ENCODE measurements at places on chromosomes 7 and 10.

GRCh38 chr10:126598009-126598408, 72.5 kb downstream of the C10orf90 start:
- peak; percentile 0 for DNase-seq

- DNase-seq = no peak
Measured at GRCh38 chr10:84763965-84764364, 435.6 kb downstream of the CCSER2 start.

DNA sequence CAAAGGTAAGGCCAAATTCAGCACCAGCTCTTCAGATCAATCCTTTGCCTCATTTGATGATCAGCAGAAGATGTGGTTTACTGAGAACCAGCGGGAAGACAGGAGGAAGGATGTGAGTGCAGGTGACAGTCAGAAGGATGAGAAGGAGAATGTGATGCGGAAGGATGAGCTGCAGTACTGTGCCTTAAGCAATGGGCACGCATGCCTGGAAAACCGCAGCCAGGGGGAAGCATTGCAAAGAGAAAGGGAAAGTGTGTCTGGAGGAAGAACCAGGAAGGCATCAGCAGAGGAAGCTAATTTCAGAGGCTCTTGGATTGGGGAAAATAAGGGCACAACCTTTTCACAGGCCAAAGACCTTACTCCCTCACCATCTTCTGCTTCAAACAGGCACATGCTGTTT, 25.7 kb downstream of the C10orf71 start:
- DNase-seq = no peak

DNA sequence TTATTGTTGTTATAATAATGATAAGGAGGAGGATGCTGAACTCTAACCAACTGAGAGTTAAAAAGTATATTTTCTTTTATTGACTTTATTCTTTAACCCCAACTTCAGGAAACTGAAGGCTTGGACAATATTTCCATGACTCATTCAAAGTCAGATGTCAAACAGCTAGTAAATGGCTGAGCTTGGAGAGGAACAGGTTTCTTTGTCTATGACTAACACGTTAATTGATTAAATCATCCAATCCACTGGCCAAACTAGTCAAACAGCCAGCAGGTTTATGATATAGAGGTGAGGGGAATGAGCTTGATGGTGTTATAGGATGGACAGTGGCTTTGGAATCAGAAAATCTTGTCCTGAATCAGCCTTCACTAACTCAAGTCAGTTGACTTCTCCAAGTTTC, 119.1 kb upstream of the WDR11 start:
- no peak for DNase-seq

DNA sequence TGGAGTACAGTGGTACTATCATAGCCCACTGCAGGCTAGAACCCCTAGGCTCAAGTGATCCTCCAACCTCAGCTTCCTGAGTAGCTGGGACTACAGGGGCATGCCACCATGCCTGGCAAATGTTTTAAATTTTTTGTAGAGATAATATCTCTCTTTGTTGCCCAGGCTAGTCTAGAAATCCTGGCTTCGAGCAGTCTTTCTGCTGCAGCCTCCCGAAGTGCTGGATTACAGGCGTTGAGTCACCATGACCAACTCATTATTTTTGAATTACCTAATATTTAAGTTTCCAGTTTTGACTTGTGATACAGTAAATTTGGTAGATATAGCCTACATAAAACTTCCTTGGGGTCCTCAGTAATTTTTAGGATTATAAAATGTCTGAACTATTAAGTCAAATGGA, 74.1 kb downstream of the RUNDC3B start:
- no peak for DNase-seq

DNA sequence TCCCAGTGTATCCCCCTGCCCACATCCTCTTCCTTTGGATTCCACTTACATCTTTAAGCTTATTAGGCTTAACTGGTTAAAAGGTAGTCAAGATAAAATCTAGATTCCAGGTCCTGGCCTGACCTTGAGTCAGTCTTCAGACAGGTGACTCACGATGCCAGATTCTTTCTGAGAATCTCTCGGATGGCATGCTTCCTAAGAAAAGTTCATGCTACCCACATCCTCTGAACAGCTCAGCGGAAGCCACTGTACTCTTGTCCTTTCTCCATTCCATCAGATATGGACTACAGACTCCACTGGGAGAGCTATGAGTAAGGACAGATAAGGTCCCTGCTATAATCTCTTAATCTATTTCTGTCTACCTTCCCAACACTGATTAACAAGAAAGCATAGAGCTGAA, 43.4 kb downstream of the DNMBP start:
- DNase-seq = no peak

DNA sequence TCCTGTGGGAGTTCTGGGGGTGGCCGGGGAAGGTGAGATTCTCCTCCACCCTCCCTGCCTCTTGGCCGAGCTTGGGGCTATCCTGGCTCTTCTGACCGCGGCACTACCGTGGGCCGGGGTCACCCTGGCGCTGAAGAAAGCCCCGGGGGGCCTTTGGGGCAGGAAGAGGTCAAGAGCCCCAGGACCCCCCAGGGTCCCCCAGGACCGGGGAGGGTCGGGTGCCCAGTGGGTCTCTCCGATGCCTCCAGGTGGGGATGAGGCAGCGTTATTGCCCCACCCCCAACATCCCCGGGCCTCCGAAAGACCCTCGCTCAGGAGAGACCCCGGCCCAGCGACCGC, 439 bp upstream of the KNDC1 start:
- no peak for DNase-seq

GRCh38 chr7:20560325-20561180, 54.9 kb upstream of the ABCB5 start:
- no peak for DNase-seq

- no peak for DNase-seq
Measured at GRCh38 chr7:74299401-74299800, 10.2 kb downstream of the CLIP2 start.

- no peak for DNase-seq
Measured at GRCh38 chr7:138204285-138204981, 128.2 kb downstream of the AKR1D1 start.

GRCh38 chr7:131935180-131935579, 378.8 kb upstream of the PODXL start:
- no peak for DNase-seq

- no peak for DNase-seq
Measured at GRCh38 chr10:44193567-44194220, 191.2 kb downstream of the CXCL12 start.

DNA sequence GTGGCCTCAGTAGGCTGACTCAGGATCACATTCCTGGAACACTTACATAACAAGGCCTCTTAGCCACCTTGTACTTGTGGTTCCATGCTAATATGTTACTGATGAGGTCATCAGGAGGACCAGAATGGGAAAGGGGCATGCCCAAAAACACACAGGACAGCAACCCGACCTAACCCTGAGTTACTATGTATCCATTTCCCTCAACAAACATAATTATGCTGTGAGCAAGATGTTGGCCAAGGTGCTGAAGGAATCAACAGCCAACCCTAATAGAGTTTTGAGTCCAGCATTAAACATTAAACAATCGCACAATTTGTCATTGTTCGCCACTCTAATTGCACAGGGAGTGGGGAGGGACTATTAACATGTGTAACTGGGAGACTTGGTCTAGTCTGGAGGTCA, 129.4 kb downstream of the PLPP4 start:
- no peak for DNase-seq

GRCh38 chr10:57628592-57629284, 639.0 kb downstream of the IPMK start:
- DNase-seq = no peak

GRCh38 chr10:64174666-64175255, 653.6 kb downstream of the REEP3 start:
- DNase-seq = no peak

DNA sequence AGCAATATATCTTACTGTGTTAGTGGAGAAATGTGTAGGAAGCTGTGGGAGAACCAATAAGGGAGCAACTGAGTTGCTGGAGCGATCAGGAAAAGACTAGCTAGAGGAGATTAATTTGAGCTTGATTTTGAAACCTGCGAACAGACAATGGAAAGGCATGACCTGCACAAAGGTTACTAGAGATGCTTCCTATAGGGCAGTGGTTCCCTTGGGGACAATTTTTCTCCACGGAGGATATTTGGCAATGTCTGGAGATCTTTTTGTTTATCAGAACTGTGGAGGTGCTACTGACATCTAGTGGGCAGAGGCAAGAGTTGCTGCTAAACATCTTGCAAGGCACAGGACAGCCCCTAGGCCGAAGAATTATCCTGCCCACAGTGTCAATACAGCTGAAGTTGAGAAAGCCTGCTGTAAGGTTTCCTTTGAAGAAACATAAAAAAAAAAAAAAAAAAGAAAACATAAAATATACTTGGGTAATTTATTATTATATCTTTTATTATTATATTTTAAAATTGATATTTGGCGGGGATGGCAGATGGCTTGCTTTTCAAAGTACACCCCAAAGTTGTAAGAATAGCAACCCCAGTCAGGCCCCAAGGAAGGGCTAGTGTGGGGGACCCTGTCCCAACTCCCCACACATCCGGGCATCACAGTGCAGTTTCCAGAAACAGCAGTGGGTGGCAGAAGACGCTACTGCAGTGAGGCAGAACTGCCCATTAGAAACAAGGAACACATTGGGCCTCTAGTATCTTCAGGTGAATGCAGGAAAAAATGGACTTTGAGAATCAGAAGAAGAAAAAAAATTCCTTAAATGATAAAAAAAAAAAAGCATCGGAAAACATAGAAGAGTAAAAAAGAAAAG, 481.6 kb downstream of the SH2D4B start:
- DNase-seq = no peak

- DNase-seq = no peak
Measured at GRCh38 chr10:83959328-83959727, 180.0 kb upstream of the GHITM start.

DNA sequence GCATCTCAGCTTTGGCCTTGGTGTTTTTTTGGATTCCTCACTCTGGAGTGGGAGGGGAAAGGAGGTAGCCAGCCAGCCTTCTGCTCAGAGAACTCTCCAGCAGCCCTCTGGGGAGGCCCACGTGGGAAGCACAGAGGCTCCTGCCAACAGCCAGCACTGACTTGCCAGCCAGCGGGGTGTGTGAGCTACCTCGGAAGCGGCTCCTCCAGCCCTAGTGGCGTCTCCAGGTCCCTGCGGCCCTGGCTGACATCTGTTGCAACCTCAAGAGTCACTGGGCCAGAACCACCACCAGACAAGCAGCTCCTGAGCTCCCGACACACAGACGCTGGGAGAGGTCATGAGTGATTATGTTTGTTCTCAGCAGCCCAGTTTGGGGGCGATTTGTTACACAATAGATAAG, 180.2 kb upstream of the FZD8 start:
- peak; percentile 90 for DNase-seq

- peak; percentile 33 for DNase-seq
Measured at GRCh38 chr7:5450549-5451327, 27.1 kb upstream of the TNRC18 start.

GRCh38 chr10:132468216-132468615, 69.4 kb upstream of the INPP5A start:
- DNase-seq = no peak

DNA sequence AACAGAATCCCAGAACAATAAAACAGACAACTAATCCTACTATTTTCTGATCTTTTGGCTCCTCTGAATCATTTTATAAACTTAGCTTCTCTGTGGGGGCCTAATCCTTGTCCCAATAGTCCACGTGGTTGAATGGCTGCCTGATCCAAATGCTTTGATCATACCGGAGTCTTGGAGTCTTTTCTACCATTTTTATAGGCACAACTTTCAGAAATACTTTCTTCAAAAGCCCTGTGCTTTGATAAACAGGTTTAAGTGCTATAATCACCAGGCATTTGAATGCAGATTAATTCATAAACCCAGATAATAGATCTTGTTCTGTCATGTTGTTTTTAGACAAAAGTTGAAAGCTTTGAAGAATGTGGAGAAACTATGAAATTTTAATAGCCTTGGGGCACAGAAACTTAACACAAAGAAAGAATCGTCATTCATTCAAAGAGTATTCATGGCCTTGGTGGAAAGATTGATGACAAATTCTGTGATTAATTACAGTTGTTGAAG, 163.7 kb downstream of the AHR start:
- no peak for DNase-seq

DNA sequence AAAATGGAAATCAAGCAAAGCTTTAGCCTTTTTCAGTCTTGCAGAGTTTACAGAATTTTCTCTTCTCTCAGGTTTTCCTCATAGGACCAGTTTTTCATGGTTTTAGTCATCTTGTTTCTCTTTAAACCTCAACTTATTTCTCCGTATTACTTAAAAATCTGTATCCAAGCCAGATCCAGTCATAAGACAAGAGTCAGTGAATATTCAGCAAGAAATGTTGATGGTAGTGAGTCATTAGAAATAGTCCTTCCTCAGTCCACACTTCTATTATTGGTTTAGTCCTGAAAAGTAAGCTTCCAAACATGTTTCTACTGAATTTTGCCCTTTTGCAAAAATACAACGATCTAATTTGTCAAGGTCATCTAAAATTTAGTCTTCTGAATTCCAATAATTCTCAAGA, 107.0 kb downstream of the VIM start:
- no peak for DNase-seq

GRCh38 chr10:70368774-70369482, 13.5 kb downstream of the LRRC20 start:
- no peak for DNase-seq

- DNase-seq = no peak
Measured at GRCh38 chr10:102962951-102963755, 45.1 kb downstream of the CNNM2 start.

- no peak for DNase-seq
Measured at GRCh38 chr7:25028370-25029021, 48.5 kb upstream of the OSBPL3 start.

- no peak for DNase-seq
Measured at GRCh38 chr10:44682507-44682906, 228.6 kb upstream of the TMEM72 start.

GRCh38 chr10:17353568-17354300, 100.7 kb downstream of the ST8SIA6 start:
- no peak for DNase-seq

GRCh38 chr10:110531687-110532086, 34.0 kb downstream of the DUSP5 start:
- DNase-seq = no peak

GRCh38 chr10:10456856-10457255, 560.8 kb upstream of the CELF2 start:
- DNase-seq = no peak

DNA sequence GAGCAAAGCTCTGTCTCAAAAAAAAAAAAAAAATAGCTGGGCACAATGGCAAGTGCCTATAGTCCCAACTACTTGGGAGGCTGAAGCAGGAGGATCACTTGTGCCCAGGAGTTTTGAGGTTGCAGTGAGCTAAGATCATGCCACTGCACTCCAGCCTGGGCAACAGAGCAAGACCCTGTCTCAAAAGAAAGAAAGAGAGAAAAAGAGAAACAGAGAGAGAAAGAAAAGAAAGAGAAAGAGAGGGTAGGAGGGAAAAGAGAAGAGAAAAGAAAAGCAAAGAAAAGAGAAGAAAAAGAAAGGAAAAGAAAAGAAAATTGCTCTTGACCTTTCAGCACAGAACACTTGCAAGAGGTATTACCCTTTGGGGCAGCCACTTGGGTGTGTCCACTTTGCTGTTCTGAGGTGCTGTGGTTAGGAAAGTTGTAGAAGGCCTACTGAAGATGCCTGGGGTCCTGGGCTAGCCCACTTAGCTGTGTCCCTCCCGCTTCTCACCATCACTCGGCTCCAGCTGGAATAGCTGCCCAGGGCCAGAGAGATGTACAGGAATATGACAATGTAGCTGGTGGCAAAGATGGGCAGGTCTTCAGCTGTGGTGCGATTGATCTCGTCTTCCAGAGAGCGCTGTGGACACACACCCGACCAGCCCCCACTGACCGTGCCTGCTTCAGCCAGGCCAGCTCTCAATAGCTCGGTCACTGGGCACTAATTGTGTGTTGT, 5.6 kb downstream of the NPC1L1 start:
- DNase-seq = no peak

- DNase-seq = peak; percentile 33
Measured at GRCh38 chr7:41047789-41048191, 655.1 kb downstream of the INHBA start.

GRCh38 chr10:110226926-110227641, 19.7 kb downstream of the MXI1 start:
- no peak for DNase-seq

Data from DMS 273 treated with DMSO at 0.1 percent for 48 hours (cell line).